ENCODE measurements at places on chromosomes 12 and 14.

GRCh38 chr12:99343960-99344359 is 303.6 kb upstream of the GARIN6 start:
- DNase-seq = no peak

DNA sequence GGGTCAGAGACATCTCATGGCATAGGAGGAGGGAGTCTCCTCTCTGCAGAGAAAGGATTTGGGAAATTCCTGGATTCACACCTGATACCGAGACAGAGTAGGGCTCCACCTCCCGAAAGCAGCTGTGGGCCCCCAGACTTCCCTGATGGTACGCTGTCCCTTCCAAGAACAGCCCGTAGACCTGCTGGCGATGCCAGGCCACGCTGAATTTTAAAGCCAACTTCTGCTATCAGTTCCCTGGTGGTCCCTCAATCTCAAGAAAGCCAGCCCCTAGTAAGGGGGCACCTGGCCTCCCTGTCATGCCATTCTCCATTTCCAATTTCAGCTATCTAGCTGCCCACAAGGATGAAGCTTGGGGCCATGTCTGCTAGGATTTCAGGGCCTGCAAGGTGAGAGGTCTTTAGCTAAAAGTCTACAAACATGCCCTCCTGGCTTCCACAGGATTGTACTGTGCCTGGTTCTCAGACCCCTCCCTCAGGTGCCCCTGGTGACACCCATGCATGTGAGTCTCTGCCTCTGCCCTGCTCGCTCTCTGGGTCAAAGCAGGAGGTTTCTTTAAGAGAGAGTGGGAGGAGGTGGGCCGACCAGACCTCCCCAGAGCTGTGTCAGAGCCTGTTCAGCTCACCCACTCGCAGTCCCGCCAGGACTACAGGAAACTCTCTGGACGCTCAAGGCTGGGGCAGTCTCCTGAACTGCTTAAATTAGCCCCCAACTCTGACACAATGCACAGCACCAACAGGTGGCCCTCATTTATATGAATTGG is 30.5 kb downstream of the ANO2 start:
- no peak for DNase-seq

DNA sequence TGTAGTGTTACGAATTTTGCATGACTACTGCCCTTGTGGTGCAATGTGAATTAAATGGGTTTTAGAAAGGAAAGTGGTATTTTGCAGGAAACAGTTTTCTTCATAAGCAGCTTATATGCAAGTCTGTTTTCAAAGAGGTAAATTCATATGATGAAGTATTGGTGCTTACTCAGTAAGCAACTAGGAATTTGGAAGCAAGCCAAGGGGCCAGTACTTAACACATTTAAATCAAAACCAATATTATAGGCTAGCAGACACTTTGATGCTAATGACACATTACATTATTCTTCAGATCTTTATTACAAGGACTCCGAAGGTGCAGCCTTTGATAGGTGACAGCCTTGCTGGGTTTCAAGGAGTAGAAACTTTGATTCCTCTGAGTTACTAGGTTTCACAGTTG is 23.1 kb downstream of the MGAT4C start:
- DNase-seq = no peak

DNA sequence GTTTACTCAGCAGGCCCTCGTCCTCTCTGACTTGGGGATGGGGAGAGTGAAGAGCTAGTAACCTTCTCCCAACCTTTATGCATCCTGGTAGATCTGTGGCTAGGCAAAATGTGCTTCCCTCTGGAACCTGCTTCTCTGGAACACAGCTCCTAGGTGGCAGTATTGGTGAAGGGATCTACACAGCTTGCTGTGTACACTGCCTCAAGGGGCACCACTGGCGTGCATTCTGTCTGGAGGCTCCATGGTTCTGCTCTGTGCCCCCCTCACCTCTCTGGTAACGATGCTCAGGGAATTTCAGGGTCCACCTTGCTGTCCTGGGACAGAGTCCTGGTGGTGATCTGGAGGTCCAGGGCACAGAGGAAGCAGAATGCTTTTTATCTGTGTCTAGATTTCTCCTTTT is 43.5 kb upstream of the KCNA5 start:
- no peak for DNase-seq

- no peak for DNase-seq
These were observed 10.5 kb upstream of the PRMT5 start for GRCh38 chr14:22939684-22940083.

DNA sequence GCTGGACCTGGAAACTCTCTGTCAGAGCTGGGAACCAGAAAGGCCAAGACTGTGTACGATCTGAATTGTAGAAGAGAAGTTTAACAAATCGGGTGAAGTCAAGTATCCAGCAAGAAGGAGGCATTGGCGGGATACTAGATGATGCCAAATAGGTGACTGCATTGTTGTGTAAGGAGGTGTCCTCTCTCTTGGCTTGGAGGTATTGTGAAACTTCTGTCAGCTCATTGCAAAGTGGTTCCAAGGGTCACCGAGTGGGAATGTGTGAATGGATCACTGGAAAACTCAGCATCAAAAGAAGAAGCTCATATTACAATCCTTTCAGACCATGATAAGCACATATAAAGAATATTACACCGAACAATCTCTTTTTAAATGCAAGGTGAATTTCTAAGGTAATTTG is 11.7 kb downstream of the NAV3 start:
- no peak for DNase-seq

DNA sequence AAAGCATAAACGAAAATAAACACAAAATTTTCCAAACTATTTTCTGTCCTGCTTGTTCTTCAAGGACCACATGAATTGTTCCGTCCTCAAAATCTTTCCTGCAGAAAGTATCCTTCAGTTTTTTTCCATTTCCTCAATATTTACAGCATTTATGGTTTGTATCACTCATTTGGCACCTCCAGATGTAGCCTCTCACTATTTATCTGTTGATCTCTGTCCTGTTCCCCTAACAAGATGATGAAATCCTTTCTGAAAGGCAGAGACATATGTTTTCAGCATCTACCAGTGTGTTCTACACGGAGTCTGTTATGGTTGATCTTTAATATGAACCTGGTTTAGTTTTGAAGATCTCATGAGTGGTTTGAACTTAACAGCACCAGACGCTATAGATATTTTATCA is 490.2 kb downstream of the NELL2 start:
- no peak for DNase-seq

GRCh38 chr14:23057757-23058653 is 685 bp upstream of the CDH24 start:
- no peak for DNase-seq

- no peak for DNase-seq
These were observed 589.8 kb upstream of the ATP2B1 start for GRCh38 chr12:90298289-90298948.

- DNase-seq = no peak
These were observed 431.6 kb downstream of the ZFP36L1 start for GRCh38 chr14:68361231-68361630.

DNA sequence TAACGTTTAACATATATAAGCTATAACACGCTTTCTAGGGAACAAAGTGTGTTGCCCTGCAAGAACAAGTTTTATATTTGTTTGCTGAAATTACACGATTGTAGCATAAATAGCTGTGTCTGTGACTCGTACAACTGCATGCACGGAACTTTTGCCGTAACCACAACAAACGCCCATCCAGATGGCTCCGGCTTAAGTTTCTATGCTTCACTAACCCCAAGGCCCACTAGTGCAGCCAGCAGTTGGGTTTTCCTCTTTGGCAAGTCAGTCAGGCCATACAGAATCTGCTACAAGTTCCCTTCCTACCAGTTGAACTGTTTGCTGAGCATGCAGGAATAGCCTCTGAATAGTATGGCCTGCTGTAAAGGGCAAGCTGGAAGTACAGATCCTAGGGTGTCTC is 12.1 kb downstream of the CSRP2 start:
- DNase-seq = no peak

DNA sequence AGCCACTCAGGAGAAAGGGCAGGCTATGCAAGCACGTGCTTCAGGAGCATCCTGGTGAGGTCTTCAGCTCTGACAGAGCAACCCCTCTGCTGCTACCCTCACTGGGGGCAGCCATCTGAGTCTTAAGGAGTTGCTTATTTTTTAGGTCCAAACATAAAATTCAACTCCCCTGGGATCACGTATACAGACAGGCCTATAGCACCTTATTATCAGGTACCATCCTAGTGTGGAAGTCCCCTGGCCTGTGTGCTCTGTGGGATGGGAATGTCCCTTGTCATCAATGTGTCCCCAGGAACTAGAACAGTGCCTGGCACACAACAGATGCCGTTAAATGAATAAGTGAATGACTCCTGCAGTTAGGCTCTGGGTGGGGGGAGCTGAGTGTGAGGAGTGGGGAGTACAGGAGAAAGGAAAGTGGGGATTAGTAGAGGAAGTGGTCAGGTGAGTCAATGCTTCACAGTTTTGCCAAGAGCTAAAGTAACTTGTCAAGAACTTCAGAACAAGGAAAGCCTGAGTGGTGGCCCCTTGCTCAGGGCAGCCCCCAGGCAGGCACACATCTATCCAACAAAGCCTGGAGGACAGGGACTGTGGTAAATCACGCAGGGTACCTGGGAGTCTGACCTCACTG is 33.5 kb downstream of the DAD1 start:
- no peak for DNase-seq

DNA sequence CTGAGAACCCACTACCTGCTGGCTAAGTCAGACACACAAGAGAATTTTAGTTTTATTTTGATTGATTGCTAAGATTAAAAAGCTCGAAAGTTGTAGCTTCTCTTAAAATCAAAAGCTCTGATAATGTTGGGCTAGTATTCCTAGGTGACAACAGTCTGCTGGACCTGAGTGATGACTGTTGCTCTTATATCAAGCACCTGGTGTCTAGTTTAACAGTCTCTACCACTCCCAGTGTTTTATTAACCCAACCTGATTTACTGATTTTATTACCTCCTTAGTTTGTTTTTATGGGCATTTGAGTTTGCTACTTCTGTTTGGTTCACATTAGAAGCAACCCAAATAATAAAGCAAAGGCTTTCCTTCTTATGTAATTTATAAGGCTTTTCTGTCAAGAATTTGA is 41.8 kb downstream of the ATP6V1D start:
- DNase-seq = no peak

GRCh38 chr14:79708426-79709388 is 502.6 kb downstream of the DIO2 start:
- DNase-seq = no peak

GRCh38 chr14:71666571-71667145 is 265.6 kb upstream of the RGS6 start:
- no peak for DNase-seq

- no peak for DNase-seq
These were observed 106.7 kb downstream of the PRMT8 start for GRCh38 chr12:3597526-3598210.

DNA sequence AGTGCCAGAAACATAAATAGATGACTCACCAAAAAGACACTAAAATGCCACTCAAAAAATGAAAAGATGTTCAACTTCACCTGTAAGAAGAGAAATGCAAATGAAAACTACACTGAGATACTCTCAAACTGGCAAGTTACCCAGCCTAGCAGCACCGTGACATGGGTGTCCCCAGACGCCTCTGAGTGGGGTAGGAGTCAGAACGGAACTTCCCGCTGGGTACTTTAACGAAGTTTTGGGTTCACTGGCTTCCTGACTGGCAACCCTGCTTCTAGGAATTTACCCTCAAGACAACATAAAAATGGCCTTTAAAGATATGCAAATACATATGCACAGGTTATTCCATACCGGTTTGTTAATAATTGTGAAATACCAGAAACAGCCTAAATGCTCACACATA is 52.6 kb downstream of the RIMBP2 start:
- no peak for DNase-seq

DNA sequence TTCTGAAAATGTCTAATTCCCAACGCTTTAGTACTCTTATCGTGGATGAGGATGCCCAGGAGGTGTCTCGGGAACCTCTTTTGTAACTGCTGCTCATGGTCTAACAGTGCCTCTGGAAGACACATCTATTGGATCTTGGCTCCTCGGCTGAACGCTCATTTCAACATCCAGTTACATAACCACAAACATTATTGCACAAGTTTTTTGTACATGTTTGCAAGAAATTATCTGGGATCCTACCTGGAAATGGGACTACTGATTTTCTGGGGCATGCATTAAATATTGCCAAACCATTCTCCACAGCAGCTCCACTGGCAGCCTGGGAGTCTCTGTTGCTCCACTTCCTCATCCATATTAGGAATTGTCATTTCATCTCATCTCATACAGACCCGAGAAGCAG is 117.5 kb upstream of the EVL start:
- DNase-seq = no peak

- DNase-seq = no peak
These were observed at the start of gene PGF for GRCh38 chr14:74955229-74956026. TSS of gene PGF (minus strand) at chr14:74955597. CDS start at chr14:74955242, 355 bp downstream.

DNA sequence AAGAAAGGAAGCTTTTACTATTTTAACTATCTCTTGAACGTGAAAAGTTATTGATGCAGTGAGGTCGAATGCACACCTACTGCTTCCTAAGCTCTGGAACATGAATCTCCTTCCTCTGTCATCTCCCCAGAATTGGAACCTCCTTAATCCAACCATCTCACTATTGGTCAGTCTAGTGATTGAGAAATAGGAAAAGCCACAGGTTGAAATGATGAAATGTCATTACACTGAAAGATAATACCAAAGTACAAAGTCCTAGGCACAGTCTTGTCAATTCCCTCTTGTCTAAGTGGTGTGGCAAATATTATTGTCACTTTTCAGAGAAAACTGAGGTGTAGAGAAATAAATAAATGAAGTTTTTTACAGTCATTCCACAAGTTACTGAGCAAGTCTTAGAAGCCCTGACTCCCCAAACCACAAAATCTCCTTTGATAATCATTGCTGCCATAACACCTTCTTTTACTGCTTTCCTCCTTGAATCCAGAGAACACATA is 19.5 kb upstream of the HIGD1C start:
- DNase-seq = no peak

DNA sequence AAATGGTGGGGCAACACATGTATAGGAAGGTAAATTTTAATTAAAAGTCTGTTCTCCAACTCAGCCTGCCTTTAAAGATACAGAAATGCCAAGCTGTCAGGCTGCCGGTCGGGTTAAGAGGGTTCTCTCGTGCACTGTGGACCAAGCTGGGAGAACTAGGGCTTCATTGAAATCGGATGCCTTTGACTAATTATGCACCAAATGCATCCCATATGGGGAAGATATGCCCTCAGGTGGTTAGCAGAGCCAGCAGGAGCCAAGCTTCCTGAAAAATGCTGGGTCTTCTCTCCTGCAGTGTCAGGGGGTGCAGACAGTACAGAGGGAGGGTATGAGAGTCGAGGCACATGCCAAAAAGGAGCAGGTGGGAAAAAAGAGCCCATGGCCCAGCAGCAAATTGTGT is 236.1 kb downstream of the CACNA1C start:
- no peak for DNase-seq

GRCh38 chr12:116687888-116688287 is 50.0 kb downstream of the SPRING1 start:
- DNase-seq = no peak

DNA sequence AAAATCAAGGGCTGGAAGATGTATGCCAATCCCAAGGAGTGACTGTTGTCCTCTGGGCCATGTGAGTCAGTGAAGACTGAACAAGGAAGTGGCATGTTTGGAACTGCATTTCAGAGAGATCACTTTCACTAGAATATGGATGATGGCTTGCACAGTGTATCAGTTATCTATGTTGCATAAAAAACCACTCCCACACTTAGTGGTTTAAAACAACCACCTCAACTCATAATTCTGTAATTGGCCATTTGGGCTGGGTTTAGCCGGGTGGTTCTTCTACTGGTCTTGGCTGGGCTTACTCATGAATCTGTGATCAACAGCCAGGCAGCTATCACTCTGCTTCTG is 15.4 kb downstream of the BDKRB1 start:
- no peak for DNase-seq

- DNase-seq = no peak
These were observed 9.0 kb upstream of the EAPP start for GRCh38 chr14:34548472-34548981.

GRCh38 chr12:40646911-40647310 is 45.3 kb upstream of the CNTN1 start:
- no peak for DNase-seq

- no peak for DNase-seq
These were observed 76.7 kb downstream of the PEBP1 start for GRCh38 chr12:118212606-118213005.

All from AG04449 (cell line).